Ammon's horn (tissue), 1 donor: ENCODE measurements at places on chromosomes 3 and 15.
A peak's percentile ranks its signal among the peaks of the same experiment; 100 is the strongest.

GRCh38 chr3:126955004-126955790 lies 27.7 kb upstream of the PLXNA1 start:
- no peak for DNase-seq

DNA sequence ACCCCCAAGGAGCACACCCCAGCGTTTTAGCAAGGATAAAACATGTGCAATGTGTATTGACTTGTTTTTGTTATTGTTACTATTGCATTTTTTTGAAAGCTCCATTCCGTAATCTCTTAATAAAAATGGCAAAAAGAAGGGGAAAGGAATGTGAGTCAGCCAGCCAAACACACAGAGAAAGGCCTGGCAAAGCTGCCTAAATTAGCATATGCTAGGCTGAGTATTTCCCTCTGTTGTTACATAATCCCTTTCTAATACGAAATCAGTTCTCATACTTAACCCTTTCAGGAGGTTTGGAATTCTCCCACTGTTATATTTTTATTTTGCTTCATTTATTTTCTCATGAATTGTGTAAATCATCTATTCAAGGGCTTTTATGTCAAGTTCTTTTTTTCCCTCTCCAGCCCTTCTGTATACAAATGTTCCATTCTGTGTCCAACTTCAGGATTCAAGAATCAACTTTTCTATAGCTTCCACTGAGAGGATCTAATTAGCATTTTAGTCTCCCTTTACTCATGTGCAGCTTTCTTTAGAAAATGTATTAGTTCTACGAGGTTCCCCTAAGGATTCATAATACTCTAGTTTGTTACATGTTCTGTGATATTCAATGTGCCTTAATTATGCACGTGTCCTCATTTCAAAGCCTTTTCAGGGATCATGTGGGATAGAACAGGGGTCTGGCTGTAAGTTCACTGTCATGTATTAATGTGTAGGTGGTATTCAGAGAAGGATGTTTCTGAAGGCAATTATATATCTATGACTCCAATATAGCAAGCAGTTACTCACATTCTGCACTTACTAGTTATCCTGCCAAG lies 9.2 kb downstream of the CADM2 start:
- DNase-seq, result peak; percentile 76

DNA sequence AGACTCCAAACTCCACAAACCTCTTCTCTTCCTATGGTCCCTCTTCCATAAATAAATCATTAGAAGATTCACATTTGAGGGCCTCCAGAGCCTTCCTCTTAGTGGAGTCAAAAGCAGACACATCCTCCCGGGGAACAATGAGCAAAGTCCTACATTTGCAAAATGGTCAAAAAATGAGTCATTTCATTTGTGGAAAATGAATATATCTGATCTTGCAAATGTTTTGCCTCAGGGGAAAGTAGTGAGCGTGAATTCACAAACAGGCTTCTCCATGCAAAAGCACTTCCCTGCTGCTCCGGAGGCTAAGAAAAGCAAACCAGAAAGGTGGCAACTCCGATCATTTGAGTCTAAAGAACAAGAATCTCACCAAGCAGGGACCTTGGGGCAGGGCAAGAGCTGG lies 86.7 kb upstream of the IQSEC1 start:
- DNase-seq, result no peak

GRCh38 chr3:69137005-69137404 lies 14.6 kb upstream of the LMOD3 start:
- no peak for DNase-seq

GRCh38 chr15:79609506-79609905 lies 177.4 kb downstream of the MINAR1 start:
- no peak for DNase-seq

DNA sequence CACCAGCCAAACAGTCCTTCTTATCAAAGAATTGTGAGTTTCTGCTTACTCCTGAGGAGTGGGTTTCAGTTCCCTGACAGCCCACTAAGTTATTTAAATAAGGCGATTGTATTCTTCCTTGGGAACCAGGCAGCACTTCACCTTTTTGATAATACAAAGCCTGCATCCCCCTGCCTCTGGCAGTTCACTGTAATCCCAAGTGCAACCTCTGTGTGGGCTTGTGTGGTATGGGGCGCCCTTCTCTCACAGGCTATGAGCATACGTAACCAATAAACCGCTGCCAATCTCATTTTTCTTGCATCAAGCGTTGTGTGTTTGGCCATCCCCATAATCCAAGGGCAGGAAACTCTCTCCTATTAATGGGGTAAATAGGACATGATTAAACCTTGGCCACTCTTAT lies 1025.6 kb downstream of the NSUN3 start:
- no peak for DNase-seq

GRCh38 chr3:130582457-130583153 lies 65.6 kb downstream of the COL6A6 start:
- DNase-seq, result no peak

DNA sequence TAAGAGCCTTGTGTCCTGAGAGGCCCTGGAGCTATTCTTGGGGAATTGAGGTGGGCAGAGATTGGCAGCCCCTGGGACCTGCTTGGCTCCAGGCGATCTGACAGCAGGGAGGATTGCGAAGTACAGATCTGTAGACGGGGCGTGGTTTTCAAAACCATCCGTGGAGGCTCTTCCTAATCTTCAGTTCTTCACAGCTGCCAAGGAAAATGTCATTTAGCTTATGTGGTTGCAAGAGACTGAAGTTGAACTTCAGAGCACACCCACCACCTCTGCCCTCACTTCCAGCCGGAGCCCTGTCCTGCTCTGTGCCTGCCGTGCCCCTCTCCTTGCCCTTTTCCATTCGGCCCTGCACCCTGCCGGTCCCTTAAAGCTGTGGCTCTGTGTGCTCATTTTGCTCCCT lies 12.9 kb downstream of the NISCH start:
- DNase-seq, result no peak

- DNase-seq, result no peak
These were observed 141.0 kb downstream of the MYLK start for GRCh38 chr3:123743121-123743520.

DNA sequence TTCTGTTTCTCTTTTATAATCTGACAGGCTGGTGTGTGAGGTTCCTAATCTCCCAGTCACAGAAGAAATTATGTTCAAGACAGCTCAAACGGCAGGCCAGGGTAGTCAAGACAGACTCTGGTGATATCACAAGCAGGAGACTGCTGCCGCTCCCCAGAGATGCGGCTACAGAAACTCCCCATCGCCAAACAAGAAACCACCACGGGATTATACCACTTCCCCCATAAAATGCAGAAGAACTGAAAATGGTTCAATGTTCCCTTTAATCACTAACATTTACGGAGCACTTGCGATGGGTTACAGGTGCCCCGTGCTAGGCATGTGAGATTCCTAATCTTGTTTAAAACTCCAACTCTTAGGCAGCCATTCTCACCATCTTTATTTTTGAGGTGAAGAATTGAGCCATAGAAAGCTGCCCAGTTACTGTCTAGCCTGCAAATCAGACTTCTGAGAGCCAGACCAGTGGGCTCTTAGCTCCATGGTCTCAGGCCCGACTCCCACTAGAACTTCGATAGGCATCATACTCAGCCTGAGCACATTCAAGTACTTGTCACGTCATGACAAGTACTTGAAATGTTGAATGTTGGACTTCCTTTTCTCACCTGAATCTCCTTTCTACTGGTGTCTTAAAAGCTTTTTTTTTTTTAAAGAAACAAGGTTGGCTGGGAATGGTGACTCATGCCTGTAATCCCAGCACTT lies 58.4 kb downstream of the TBC1D2B start:
- DNase-seq, result peak; percentile 35

- no peak for DNase-seq
These were observed 556.6 kb downstream of the FOXP1 start for GRCh38 chr3:71026634-71027578.

DNA sequence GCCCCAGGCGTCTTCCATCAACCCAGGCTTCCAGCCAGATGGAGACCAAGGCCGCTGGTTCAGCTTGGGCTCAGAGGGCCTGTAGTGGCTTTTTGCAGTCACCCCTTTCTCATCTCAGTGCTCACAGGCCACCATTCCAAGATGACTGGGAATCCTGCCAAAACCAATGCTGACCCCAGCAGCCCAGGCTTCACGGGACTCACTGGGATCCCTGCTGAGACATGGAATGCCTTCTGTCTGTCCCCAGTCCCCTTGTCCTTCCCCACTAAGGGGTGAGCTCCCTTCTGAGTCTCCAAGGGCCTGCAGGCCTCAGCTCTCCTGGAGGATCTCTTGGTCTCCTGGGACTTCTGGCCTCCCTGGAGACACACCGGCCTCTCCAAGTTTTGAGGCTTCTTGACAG lies 77.4 kb upstream of the SEC13 start:
- DNase-seq, result no peak

GRCh38 chr15:71455107-71455506 lies 339.8 kb downstream of the THSD4 start:
- no peak for DNase-seq

DNA sequence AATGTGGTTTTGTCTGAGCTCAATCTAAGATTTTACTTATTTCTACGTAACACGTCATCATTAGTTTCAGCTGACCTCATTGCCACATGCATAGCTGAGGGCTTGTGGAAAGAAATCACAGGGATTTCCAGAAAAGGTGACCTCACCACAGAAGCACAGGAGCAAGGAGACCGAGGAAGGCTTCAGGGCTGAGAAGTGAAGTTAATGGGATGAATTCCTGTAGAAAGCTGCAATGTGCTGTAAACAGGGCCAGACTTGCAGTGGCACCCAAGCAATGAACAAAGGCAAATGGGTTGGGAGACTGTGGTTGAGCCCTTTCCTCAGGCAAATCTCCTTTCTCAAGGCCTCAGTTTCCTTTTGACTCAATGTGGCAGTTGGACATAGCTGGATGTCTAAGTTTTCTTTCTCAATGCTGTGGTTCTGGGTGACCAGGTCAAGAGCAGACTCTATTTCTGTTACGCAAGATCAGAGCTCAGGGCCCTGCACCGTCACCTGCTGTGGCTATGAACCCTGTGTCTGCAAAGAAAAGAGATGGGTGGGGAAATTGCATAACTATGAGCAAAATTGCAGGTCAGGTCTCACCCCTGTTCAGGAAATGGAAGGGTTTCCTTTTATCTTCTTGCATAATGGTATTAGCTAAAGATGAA lies 252.2 kb upstream of the TBL1XR1 start:
- DNase-seq, result no peak

DNA sequence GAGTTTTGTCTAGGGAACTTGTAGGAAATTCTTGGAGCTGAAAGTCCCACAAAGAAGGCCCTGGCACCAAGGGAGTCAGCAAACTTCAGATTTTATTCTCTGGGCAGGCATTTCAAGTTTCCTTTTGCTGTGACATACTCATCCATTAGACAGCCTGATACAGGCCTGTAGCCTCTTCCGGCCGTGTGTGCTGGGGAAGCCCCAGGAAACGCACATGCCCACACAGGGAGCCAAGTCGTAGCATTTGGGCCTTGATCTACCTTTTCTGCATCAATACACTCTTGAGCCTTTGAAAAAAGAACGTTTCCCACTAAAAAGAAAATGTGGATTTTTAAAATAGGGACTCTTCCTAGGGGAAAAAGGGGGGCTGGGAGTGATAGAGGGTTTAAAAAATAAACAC lies 15.0 kb downstream of the TIGIT start:
- DNase-seq, result no peak

DNA sequence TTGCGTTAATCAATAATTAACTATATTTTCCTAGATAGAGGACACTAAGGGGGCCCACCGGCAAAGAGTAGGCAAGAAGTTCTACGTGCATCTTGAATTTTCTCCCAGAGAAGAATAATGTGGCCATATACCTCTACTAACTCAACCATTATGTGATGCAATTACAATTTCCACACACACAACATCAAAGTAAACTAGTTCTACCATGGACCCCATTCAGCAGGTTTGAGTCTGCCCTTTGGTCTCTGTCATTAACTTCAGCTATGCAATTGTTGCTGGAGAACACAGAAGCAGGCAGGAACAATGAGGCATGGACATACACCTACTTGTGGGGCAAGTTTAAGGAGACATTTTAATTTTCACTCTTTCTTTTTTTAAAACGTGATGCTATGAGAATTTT lies 705.9 kb downstream of the PDCD6IP start:
- DNase-seq, result no peak

GRCh38 chr3:71461114-71461513 lies 122.4 kb downstream of the FOXP1 start:
- DNase-seq, result no peak

GRCh38 chr3:127275287-127275781 lies 12.5 kb downstream of the PRR20G start:
- DNase-seq, result no peak

- no peak for DNase-seq
These were observed 62.2 kb downstream of the PLCH1 start for GRCh38 chr3:155682426-155683343.

DNA sequence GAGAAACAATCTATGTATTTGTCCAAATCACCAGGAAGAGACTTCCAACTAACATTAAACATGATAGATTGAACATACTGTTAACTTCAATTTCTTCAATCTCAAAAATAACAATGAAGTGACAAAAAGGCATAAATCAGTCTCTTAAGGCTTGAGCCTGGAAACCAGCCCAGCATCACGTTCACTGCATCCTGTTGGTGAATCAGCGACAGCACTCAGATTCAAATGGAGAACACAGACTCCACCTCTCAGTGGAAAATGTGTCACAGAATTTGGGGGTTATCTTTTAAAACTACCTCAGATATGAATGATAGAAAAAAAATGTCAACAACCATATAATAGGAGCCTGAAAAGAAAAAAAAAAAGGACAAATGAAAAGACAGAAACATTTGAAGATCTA lies 212.0 kb downstream of the MINAR1 start:
- DNase-seq, result no peak

GRCh38 chr3:124862006-124862405 lies 25.2 kb downstream of the ITGB5 start:
- DNase-seq, result no peak

- no peak for DNase-seq
These were observed 621 bp downstream of the SOX14 start for GRCh38 chr3:137764563-137765309.

GRCh38 chr3:6601374-6601773 lies 259.5 kb upstream of the GRM7 start:
- DNase-seq, result no peak

- no peak for DNase-seq
These were observed 26.9 kb upstream of the TPM1 start for GRCh38 chr15:63015618-63016017.

- no peak for DNase-seq
These were observed 13.5 kb downstream of the POC1A start for GRCh38 chr3:52140769-52141168.

GRCh38 chr15:100588638-100589242 lies 13.2 kb downstream of the LINS1 start:
- no peak for DNase-seq

GRCh38 chr3:179151474-179151873 lies 3.3 kb downstream of the PIK3CA start:
- DNase-seq, result no peak

GRCh38 chr15:64979252-64979710 lies 10.4 kb downstream of the SPG21 start:
- DNase-seq, result peak; percentile 43
